Suppressor macrophage (primary cell): ENCODE measurements at places on chromosomes 2 and 18.

- no peak for DNase-seq
These were observed 96.2 kb upstream of the HAAO start for GRCh38 chr2:42888321-42889245.

- no peak for DNase-seq
These were observed 123.1 kb upstream of the XIRP2 start for GRCh38 chr2:166765141-166765540.

DNA sequence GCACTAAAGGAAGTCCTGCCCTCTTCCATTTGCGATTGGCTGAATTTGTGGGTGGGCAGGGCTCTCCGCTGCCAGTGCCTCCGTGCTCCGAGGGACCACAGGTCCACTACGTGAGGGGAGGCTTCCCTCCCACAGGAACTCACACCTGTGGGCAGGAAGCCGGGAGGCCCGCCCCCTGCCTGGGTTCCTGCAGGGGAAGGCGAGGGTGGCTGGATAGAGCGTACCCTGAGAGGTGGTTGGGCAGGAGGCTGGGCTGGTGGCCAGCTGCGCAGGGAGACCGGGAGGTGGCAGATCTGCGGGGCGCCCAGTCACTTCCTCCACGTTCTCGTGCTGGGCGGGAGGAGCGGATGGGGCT lies 47.0 kb upstream of the PTH2R start:
- peak; percentile 22 for DNase-seq

DNA sequence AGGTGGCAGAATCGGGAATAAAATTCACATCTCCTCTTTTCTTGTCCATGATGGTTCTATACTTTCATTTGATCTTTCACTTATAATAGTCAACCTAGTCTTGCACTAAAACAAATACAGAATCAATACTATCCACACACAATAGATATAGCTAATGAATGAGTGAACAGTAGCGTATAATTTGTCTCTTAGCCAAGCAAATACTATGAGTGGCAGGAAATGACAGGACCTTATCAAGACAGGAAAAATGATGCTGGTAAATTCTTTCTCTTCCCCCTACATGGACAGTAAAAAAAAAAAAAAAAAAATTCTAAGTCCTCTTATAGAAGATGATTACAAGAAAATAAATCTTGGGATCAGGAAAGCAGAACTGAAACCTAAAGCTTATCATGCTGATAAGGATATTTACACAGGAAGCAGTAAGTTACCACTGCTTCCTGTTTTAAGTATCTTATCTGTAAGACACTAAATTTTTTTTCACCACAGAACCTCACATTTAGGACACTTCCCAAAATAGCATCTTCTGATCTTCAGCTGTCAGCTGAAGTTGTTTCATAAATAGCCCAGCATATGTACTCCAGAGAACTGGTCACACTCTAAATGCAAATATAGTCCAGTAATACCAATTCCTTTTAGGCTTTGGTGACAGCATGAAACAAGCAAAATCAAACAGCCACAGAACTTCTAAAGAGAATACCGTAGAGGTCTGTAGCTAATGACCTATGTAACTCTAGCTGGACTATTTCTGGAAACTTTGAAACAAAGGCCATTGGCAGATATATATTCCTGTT lies 27.0 kb downstream of the IRS1 start:
- peak; percentile 23 for DNase-seq

- DNase-seq: no peak
These were observed 284.8 kb downstream of the CELF4 start for GRCh38 chr18:37280701-37281393.

- DNase-seq: no peak
These were observed 52.6 kb upstream of the TMEM163 start for GRCh38 chr2:134771313-134771801.

DNA sequence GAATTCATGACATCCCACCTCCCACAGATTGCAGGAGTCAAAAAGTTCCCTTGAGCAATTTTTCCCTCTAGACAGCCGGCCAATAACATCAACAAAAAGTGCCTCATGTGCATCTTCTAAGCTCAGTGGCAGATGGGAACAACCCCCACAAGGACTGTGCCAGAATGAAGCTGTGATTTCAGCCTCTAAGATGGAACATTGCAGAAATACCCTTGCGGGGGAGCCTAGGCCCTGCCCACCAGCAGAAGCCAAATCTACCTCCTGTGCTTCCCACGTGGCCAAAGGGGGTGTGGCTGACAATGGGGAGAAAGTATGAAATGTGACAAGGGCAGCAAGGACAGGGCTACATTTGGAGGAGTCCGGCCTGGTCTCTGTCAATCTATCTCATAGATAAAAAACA lies 482.3 kb downstream of the TGIF1 start:
- no peak for DNase-seq

DNA sequence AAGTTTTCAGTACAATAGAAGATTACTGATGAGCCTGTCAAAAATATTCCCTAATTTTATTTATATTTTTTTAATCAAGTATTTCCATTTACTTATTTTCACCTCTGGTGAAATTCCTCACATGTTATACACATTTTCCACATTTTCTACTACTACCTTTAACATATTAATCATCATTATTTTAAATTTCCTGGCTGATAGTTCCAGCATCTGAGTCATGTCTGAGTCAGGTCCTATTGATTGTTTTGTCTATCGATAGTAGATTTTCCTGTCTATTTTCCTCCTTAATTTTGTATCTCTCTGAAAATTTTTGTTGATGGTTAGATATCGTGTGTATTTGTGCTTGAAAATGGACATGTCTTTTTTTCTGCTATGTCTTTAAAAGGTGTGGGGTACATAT lies 211.8 kb upstream of the DSEL start:
- no peak for DNase-seq

DNA sequence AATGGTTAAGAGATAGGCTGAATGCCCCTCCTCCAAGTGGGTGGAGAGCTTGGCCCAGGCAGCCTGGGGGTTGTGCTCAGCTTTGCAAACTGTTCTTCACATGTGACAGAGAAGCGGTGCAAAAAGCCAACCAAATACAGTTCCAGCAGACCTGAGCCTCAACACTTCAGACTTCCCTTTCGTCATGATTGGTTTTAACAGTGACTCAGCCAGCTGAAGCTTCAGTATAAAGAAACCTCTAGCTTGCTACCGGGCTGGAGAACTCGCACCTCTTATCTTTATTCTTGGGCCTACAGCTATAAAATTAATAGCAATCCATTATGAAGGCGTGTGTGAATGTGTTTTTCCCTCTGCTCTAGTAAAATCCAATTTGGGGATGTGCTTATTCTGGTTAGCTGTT lies 20.0 kb downstream of the SETBP1 start:
- peak; percentile 8 for DNase-seq
